Activated CD4-positive, alpha-beta T cell treated with anti-CD3 and anti-CD28 coated beads, Interleukin-2, amount 50 U/mL, for 4 hours (primary cell): ENCODE measurements at places on chromosomes 7 and 10.

DNA sequence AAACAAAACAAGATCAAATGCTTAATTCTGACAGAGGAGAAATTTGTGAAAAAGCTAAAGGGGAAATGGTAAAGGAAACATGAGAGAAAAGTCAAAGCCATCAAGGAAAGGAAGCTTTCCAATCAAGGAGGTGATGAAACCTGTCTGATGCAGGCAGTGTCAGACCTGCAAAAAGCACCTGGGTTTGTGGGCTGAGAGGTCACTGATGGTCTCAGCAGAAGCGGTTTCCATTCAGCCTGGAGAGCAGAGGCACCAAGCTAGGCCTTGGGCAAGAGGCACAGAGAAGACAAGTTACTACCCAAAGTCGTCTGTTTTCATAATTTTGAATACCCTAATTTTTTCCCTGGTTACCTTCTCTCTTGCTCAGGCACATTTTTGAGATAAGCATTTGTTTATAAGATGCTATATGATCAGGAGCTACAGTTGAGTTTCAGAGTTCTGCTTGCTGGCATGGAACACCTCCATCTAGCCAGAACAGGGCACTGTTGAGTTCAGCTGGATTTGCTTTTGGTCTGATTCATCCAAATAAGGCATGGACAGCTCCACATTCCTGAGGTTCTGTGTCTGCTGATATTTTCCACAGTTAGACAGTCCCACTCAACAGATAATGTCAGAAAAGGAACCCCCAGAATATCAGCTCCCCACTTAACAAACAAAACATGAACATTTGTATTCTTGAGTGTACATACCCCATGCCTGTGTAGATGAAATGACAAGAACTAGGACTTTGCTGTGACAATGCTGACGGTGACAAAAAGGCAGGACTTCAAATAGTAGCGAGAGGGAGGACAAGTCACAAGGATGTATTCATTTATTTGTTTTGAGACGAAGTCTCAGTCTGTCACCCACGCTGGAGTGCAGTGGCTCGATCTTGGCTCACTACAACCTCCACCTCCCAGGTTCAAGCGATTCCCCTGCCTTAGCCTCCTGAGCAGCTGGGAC, 4.9 kb upstream of the PPIA start:
- no peak for DNase-seq

DNA sequence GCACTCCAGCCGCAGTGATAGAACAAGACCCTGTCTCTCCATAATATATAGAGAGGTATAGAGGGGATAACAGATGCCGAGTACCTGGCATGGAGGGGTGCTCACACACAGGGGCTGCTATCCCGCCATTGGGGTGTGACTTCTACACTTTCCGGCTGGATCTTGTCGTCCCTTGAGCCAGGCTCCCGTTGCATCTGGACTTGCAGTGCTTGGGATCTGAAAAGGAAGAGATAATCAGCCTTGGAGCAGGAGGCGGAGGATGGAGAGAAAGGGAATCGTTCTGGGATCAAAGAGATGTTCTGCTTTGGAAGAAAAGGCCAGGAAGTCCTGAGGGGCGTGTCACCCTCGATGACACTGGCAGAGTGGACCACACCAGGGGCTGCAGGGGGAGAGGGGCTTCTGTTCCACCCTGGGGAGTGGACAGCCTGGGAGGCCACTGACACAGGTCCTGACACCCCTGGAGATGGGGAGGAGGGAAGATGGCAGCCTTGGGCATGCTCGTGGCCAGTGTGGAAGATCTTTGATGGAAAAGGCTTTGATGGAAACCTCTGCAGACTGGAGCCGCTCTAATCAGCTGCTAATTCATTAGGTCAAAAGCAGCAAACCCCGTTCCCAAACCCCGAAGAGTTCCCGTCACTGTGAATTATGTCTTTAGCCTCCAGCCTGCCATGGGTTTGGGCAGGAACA, 85.1 kb downstream of the CARD11 start:
- no peak for DNase-seq

DNA sequence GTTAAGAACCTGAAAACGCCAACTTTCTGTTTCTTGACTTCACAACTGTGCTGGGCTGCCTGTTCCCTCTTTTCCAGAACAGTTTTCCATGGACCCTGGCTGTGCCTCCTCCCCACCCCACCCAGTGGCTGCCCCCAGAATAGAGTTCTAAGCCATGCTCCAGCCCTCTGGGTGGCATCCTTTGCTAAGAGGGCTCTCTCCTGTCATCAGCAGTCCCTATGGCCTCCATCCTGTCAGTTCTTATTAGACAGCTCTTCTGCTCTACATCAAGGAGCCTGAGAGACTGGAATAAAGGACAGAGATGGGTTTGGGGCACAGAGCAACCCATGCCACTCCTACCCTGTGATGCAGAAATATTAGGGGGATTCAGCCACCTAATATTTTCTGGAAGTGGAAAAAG, 13.9 kb upstream of the LRRC4 start:
- no peak for DNase-seq

- DNase-seq: no peak
These were observed 25.0 kb downstream of the C10orf105 start for GRCh38 chr10:71694567-71694968.

DNA sequence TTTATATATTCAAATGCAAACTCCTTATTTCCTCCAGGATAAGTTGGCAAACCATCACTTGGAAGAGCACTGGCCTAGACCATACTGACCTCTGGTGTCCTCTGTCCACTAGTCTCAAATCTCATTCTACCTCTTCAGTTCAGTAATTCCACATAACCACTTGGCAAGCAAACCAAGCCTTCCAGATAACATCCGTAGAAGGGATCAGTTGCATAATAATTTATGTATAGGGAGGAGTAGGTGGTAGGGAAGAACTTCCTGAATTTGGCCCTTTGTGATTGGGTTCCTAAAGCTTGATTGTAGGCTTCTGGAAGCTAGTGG, 55.0 kb downstream of the WAC start:
- DNase-seq: no peak

- no peak for DNase-seq
These were observed 61.9 kb downstream of the MYL10 start for GRCh38 chr7:101567230-101567629.

GRCh38 chr10:7701158-7701742, 1.9 kb upstream of the ITIH2 start:
- no peak for DNase-seq

- DNase-seq: no peak
These were observed at the start of gene GNG11 for GRCh38 chr7:93921607-93922566. Gene GNG11, plus strand, starts transcription at chr7:93921735. Its CDS starts 403 bp downstream, at chr7:93922138.

- no peak for DNase-seq
These were observed 44.9 kb upstream of the KMT2C start for GRCh38 chr7:152480664-152481063.

DNA sequence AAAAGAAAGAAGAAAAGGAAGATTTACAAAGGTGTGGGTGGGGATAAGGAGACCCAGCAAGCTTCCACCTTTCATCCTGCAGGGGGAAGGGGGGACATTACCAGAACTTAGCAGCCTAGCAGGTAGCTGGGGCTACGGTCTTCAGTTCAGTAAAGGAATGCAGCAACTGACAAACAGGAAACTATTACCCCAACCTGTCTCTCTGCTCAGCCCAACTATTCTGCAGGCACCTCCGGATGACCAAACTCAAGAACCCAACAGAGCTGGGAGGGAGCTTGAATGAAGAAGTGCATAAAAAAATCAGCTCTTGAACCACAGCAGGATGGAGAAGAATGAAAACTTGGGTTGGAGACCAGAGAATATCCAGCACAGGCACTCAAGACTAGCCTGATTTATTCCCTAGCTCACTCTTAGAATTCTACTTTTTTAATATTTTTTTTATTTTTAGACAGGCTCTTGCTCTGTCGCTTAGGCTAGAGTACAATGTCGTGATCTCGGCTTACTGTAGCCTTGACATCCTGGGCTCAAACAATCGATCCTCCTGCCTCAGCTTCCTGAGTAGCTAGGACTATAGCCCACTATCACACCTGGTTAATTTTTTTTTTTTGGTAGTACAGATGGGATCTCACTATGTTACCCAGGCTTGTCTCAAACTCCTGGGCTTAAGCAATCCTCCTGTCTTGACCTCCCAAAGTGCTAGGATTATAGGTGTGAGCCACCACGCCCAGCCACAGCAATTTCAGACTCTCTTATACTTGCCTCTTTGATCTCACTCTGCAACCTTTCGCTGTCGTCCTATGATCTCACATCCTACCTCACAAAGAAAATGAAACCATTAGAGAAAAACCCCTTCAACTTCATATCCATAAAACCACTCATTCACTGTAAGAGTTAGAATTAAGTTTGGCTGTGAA, 18.5 kb upstream of the C10orf67 start:
- DNase-seq: peak; percentile 24

DNA sequence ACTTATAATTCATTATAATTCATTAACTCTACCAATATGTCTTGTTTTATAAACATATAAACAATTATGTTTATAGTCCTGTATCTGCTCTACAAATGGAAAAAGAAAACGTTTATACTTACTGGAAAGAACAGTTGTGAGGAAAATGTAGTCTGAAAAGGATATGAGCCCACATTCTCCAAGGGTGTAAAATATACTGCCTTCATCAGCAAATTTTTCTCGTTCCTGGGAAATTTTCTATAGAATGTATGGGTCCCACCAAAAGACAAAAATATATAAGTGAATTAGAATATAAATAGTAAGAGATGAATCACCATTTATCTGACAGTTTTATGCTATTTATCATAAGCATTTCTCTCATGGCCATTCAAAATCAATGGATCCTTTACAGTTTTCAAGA, 117.8 kb downstream of the MICU1 start:
- DNase-seq: no peak

- no peak for DNase-seq
These were observed 152.8 kb downstream of the ARHGAP21 start for GRCh38 chr10:24570658-24571426.

DNA sequence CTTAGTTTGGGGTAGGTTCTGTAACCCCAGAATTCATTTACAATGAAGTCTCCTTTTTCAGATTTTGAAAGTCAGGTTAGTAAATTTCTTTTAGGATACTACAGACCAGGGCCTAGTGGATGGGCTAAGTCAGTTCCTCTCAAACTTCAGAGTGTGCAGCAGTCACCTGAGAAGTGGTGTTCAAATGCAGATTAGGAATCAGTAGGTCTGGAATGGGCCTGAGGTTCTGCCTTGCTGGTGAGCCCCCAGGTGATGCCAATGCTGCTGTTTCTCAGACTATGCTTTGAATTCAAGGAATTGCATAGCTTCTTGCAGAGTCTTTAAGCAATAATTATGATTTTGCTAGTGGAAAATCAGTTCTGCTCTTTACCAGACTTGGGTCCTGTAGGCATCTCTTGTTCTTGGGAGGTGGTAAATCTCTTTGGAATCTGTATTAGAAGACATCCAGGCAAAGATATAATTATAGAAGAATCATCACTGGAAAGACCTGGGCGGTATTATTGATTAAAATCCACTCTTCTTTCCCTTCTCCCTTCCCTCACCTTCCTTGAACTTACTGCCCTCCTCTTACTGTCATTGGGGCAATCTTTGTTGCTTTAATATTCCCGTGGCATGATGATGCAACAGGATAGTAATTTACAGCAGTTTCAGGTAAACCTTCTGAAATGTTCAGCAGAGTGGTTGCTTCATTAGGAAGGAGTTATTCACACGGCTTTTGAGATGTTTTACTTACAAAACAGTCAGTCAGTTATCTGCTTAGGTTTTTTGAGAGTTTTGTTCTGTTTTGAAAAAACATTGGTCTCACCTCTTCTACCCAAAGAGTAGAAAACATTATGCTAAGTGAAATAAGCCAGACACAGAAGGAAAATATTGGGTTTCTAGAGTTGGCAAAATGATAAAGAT, 87.2 kb downstream of the NRF1 start:
- no peak for DNase-seq

DNA sequence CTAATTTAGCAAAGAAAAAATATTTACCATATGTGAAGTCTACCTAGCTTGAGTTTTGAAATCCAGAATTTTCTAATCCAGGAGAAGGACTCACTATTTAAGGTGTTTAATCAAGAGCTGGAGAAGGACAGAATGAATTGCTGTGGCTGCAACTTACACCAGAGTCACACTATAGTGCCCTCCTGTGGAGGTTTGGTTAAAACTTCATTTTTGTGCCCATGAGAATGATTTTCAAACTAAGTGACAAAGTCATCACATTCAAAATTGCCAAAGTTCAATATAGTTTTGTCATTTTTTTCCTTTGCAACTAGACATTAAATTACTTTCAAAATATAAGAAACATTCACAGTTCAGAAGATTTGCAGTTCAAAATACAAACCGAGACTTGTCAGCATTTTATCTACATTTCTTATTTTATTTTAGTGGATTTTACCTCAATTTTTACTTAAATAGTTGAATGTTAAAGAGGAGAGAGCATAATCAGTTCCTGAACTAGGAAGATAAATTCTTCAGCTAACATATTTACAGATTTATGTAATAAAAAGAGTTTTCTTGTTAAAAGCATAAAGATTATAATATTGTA, 70.7 kb downstream of the CABCOCO1 start:
- no peak for DNase-seq

GRCh38 chr10:75203724-75204123, 6.9 kb upstream of the VDAC2 start:
- no peak for DNase-seq

DNA sequence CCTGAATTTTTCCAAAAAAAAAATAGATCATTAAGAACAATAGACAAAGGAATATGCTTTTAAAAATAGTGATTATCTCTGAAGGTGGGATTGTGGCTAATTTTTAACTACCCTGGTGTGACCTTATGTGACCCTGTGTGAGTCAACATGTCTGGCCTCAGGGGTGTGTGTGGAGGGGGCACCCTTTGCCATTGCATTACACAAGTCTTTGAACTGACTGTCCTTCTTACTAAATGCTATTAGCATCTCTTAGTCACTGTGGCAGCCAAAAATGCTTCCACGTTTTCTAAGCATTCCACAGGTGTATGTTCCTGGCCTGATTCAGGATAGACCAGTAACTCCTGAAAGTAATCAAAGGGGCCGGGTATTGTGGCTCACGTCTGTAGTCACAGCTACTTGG, 175.4 kb downstream of the MGMT start:
- DNase-seq: no peak

- no peak for DNase-seq
These were observed 172.2 kb downstream of the C7orf25 start for GRCh38 chr7:42739638-42740037.

GRCh38 chr7:134561-135256, 57.7 kb upstream of the FAM20C start:
- DNase-seq: no peak

DNA sequence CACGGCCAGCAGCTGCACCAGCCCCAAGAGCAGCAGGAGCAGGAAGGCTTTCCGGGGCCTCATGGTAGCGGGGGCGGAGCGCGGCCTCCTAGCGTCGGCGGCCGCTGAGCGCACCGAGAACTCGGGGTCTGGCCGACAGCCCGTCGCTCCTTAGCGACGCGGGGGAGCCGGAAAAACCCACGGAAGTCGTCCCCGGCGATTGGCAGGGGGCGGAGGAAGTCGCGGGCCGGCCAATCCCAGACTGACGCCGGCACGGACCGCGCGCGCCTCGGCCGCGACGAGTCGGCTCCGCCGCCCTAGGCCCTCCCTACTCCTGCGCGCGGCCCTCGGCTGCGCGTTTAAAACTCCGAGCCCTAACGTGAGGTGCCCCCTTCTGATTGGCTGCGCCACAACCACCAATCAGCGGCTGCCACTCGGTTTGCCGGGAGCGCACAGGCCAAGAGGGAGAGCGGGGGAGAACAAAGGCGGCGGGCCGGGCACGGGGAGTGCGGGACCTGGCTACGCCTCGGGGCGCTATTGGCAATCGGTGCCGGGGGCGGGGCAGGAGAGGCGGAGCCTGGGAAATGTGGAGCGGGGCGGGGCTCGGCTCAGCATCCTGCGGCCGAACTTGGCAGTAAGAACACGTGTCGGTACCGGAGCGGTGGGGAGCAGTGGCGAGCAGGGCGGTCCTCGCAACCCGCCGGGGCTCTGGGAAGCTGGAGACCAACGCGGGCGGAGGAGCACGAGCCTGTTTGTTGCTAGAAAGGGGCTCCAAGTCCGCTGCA, at the start of gene PDIA4:
Gene PDIA4 (minus strand): TSS at position 160 of the 764 bp plus-strand sequence. CDS start 97 bp downstream, at position 63.
- peak; percentile 99 for DNase-seq

- no peak for DNase-seq
These were observed 19.0 kb downstream of the SRI start for GRCh38 chr7:88200789-88201188.
